Dermis blood vessel endothelial cell (primary cell): ENCODE measurements at places on chromosomes 1 and 21. TPM values are rescaled to one million over a fixed set of nuclear protein-coding genes. Genes with fewer than 3 reads are reported as not detected.
A peak's percentile ranks its signal among the peaks of the same experiment; 100 is the strongest.

DNA sequence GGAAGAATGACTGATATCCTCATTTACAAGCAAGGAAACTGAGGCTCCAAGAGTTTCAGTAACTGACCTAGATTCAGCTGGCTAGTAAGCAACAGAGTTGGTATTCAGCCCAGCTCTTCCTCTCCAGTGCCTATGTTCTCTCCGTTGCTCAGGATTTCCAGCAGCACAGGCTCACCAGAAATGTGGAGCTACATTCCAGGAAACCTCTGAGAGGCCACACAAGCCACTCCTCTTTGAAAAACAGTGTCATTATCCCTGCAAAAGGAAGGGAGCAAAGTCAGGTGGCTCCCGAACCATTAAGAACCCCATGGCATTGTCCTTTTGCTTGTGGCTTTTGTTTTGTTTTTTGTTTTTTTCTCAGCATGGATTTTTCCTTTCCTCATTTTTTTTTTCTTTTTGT lies 40.6 kb upstream of the DUSP10 start:
- DNase-seq = no peak

GRCh38 chr21:33300701-33301631 lies 23.8 kb upstream of the IFNAR1 start:
- peak; percentile 61 for DNase-seq

DNA sequence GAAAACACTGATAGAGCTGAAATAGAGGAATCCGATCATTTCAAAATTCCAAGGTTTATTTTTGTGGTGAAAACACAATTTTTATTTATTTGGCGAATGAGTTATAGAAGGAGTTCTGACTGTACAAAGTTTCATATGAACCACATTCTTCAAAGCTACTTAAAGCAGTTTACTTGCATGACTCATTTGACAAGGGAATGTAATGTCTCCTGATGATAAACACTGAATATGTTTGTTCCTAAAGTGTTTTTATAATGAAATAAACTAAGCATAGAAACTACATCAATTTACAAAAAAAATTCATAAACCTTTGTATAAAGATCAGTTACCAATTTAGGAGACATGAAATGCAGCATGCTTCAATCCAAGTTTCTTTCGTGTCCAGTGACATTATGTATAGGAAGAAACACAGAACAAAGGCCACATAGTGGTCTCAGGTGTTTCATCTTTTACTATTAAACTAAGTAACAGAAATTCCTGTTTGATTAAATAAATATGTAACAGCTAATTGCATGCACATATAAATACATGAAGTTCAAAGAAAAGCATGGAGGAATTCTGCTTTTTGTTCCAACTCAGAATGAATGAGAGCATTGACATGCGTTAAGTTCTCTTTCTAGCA lies 2.5 kb downstream of the PRKACB start:
- peak; percentile 60 for DNase-seq

DNA sequence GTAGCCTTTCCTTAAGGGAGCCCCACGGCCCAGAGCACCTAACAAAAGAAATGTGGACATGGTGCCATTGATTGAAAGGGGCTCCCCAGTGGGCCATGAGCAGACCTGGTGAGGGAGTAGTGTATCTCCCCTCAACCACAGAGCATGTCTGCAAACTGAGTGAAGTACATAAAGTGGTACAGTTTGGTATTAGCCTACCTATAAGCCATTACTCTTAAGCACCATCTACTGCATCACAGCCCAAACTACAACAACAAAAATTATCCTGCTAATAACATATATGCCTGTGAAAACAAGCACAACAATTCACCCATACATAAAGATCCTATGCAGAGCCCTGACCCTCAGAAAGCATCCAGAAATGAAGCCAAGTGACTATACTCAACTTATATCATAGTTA lies 407.8 kb downstream of the PTPRC start:
- peak; percentile 9 for DNase-seq

GOLPH3L gene
- 17.4 and 24.8 TPM in 2 replicates for total RNA-seq

AKR7A3 gene
- total RNA-seq = 0.14 and 0.34 TPM in 2 replicates

GLIS1 gene
- not detected in 2 replicates for total RNA-seq

DNA sequence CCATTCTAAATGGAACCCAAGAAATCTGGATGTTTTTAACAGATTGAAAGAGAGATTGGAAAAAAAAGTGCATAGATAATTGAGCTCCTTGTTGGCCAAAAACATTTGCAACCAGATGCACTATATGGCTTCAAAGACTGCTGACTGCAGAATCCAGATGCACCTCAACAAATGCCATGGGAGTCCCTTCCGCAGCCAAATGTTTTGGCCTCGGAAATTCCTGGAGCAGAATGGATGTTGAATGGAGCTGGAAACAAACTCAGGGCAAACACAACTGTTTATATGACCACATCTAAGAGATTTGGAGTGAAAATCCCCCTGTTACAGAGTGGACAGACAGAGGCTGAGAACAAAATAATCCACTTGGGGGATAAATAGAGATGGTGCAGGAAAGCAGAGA lies 285.0 kb upstream of the NFIA start:
- no peak for DNase-seq

CKS1B gene
- 49.0 and 89.3 TPM in 2 replicates for total RNA-seq

- peak; percentile 95 for DNase-seq
Measured at GRCh38 chr1:156583821-156584622, 4.5 kb downstream of the TTC24 start.

KMO gene
- total RNA-seq = not detected in 2 replicates
